T-cell (primary cell): ENCODE measurements at places on chromosomes 4 and X.

DNA sequence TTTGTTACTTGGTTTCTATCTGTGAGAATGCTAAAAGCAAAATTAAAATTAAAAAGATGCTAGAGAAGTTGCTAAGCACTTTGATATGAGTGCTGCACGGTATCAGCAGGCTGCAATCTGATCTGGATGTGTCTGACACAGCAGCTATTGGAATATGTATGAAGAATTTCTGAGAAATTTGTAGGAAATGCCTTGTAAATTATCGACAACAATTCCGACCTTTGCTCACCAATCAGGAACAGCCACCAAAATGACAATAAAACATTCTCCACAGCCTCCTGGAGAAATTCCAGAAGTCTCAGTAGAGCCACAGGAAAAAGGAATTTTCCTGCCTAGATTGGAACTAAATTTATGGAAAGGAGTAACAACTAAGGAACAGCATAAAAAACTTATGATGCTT lies 82.5 kb downstream of the TIGD2 start:
- H3K4me3 ChIP-seq, result no peak overlapping the region
- no peaks in the 10 kb centered on the region for H3K4me1 ChIP-seq
- DNase-seq, result no peak
- no peak overlapping the region for H3K27ac ChIP-seq
- H3K36me3 ChIP-seq, result no peaks in the 10 kb centered on the region

- peaks cover 8% of the 10 kb centered on the region for H3K27me3 ChIP-seq
- peaks cover 6% of the 10 kb centered on the region for H3K4me1 ChIP-seq
- H3K4me3 ChIP-seq, result peak overlapping the region; percentile 56
- no peak overlapping the region for H3K27ac ChIP-seq
- H3K36me3 ChIP-seq, result no peaks in the 10 kb centered on the region
- DNase-seq, result no peak
These were observed 808 bp downstream of the PRDM5 start for GRCh38 chr4:120921456-120922380.

- DNase-seq, result no peak
- no peaks in the 10 kb centered on the region for H3K36me3 ChIP-seq
- no peaks in the 10 kb centered on the region for H3K4me1 ChIP-seq
- H3K27me3 ChIP-seq, result no peaks in the 10 kb centered on the region
These were observed 173.8 kb upstream of the MID1 start for GRCh38 chrX:10794203-10794630.

DNA sequence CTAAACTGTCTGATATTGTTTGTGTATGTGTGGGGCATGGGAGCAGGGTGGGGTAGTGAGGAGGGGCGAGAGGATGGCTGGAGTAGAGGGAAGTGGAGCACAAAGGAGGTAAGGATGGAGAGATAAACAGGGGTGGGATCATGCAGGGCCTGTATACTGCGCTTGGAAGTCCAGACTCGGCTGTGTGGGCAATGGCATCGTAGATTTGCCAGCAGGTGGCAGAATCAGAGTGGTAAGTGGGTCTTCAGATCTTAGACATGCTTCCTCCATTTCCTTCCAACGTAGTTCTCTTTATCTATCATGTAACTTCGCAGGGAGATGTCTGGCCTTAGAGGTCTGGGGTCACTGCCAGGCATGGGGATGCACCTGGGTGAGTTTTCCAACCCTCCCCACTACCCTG lies 155.5 kb downstream of the PDGFRA start:
- no peak for DNase-seq
- H3K4me1 ChIP-seq, result no peaks in the 10 kb centered on the region
- H3K27me3 ChIP-seq, result no peaks in the 10 kb centered on the region

- H3K36me3 ChIP-seq, result no peaks in the 10 kb centered on the region
- H3K27me3 ChIP-seq, result no peaks in the 10 kb centered on the region
- no peak overlapping the region for H3K27ac ChIP-seq
- DNase-seq, result no peak
- no peaks in the 10 kb centered on the region for H3K4me1 ChIP-seq
These were observed 433.6 kb upstream of the FRG1 start for GRCh38 chr4:189507060-189507459.

DNA sequence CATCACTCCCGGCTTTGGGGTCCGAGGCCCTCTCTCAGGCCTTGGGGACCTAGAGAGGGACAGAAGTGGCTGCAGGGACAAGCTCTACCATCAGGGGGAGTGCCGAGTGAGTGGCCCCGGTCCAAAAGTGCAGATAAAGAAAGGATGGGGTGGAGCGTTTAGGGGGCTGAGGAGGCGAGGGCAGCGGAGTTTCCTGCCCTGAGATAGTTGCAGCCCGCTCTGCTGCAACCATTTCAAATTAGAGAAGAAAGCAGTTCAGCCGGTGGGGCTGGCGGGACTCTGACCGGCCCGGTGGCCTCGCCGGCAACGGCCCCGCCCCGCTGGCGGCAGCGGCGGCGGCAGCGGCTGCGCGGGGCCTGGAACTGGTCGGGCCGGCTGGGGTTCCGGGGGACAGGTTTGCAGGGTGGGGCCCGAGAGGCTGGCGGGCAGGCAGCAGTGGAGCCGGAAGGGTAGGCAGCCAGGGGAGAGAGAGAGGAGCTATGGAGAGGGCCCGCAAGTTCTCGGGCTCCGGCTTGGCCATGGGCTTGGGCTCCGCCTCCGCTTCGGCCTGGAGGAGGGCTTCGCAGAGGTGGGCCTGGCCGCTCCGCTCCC lies 7.6 kb downstream of the DLG3 start:
- H3K36me3 ChIP-seq, result no peaks in the 10 kb centered on the region
- H3K4me1 ChIP-seq, result peaks cover 47% of the 10 kb centered on the region
- H3K4me3 ChIP-seq, result peak overlapping the region; percentile 53
- DNase-seq, result peak; percentile 33

- H3K4me3 ChIP-seq, result no peak overlapping the region
- peaks cover 17% of the 10 kb centered on the region for H3K4me1 ChIP-seq
- no peaks in the 10 kb centered on the region for H3K27me3 ChIP-seq
- H3K36me3 ChIP-seq, result peaks cover 27% of the 10 kb centered on the region
These were observed 20.6 kb upstream of the IRAK1 start for GRCh38 chrX:154040307-154040756.

GRCh38 chr4:163048447-163048846 lies 118.2 kb downstream of the NAF1 start:
- no peak for DNase-seq
- no peaks in the 10 kb centered on the region for H3K36me3 ChIP-seq
- H3K27me3 ChIP-seq, result peaks cover 2% of the 10 kb centered on the region
- H3K27ac ChIP-seq, result no peak overlapping the region

- H3K4me3 ChIP-seq, result peak overlapping the region; percentile 94
- H3K36me3 ChIP-seq, result peaks cover 2% of the 10 kb centered on the region
These were observed 3.5 kb downstream of the HUWE1 start for GRCh38 chrX:53682885-53683555.

- H3K4me3 ChIP-seq, result no peak overlapping the region
- no peaks in the 10 kb centered on the region for H3K36me3 ChIP-seq
- no peak overlapping the region for H3K27ac ChIP-seq
- H3K27me3 ChIP-seq, result no peaks in the 10 kb centered on the region
These were observed 116.5 kb upstream of the NAP1L5 start for GRCh38 chr4:88814043-88814617.

DNA sequence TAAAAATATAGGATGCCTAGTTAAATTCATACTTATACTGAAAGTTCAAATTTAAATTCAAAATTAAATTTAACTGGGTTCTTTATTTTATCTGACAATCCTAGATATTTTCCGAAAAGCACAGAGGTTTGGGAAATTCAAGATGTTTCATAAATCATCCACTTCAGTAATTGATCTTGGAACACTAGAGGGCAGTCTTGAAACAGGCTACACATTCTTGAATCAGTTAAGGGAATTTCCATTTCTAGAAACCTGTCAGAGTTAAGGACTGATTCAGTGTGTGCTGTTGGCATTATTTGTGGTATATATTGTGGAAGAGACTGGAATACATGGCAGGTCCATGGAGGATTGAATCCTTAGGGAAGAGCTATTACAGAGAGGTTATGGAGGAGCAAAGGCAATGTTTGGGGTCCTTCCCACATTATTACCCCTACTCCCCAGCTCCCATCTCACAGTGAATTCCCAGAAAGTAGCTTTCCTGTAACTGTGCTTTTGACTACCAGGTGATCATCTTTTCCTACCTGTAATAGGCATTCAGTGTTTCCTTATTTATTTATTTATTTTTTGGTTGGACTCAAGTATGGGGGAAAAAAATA lies 92.9 kb downstream of the EGF start:
- no peak for DNase-seq
- no peak overlapping the region for H3K27ac ChIP-seq
- no peaks in the 10 kb centered on the region for H3K4me1 ChIP-seq

DNA sequence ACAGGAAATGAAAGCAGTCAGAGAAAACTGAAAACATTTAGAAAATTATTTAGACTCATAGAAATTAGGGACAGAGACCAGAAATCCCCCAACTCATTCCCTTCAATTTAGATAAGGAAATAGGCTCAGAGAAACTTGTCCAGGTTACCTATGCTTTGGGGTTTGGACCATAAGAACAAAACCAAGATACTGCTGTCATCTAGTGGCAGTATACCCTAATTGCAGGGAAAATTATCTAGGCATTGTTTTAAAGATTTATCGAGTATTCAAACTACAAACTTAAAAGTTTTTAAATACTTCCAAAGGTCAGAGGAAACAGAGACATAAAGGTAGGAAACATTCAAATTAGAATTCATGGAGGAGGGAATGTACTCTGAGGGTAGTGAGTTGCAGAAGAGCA lies 67.0 kb upstream of the KLHL13 start:
- DNase-seq, result no peak
- no peaks in the 10 kb centered on the region for H3K4me1 ChIP-seq
- no peaks in the 10 kb centered on the region for H3K27me3 ChIP-seq
- no peak overlapping the region for H3K4me3 ChIP-seq

DNA sequence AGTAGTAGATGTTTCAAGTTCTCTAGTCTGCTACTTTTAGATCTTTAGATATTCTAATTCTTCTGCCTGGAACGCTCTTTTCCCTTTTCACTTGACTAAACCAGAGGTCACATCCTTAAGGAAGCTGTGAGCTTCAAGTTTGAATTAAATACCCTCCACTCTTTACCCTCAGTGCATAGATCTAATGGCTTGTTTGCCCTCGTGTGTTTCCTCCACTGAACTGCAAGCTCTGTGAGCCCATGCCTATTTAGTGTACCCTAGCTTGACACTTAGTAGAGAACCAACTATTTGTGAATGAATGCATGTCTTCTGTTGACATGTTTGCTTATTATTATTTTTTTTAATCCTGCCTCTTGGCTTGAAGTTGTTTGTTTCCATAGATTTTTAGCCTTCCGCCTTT lies 138.3 kb downstream of the PDE5A start:
- H3K36me3 ChIP-seq, result no peaks in the 10 kb centered on the region
- no peak for DNase-seq
- H3K4me1 ChIP-seq, result no peaks in the 10 kb centered on the region
- no peak overlapping the region for H3K27ac ChIP-seq

GRCh38 chr4:157992038-157992705 lies 180.7 kb downstream of the GASK1B start:
- H3K27me3 ChIP-seq, result no peaks in the 10 kb centered on the region
- H3K4me3 ChIP-seq, result no peak overlapping the region
- no peak for DNase-seq
- no peak overlapping the region for H3K27ac ChIP-seq

GRCh38 chrX:44299177-44299576 lies 44.3 kb downstream of the EFHC2 start:
- no peak overlapping the region for H3K4me3 ChIP-seq
- H3K27me3 ChIP-seq, result no peaks in the 10 kb centered on the region
- no peaks in the 10 kb centered on the region for H3K36me3 ChIP-seq
- no peak for DNase-seq
- no peaks in the 10 kb centered on the region for H3K4me1 ChIP-seq
- H3K27ac ChIP-seq, result no peak overlapping the region

GRCh38 chr4:109275066-109275745 lies 27.3 kb downstream of the COL25A1 start:
- no peak overlapping the region for H3K4me3 ChIP-seq
- H3K4me1 ChIP-seq, result no peaks in the 10 kb centered on the region
- H3K36me3 ChIP-seq, result no peaks in the 10 kb centered on the region
- no peak overlapping the region for H3K27ac ChIP-seq
- DNase-seq, result no peak
- H3K27me3 ChIP-seq, result no peaks in the 10 kb centered on the region

DNA sequence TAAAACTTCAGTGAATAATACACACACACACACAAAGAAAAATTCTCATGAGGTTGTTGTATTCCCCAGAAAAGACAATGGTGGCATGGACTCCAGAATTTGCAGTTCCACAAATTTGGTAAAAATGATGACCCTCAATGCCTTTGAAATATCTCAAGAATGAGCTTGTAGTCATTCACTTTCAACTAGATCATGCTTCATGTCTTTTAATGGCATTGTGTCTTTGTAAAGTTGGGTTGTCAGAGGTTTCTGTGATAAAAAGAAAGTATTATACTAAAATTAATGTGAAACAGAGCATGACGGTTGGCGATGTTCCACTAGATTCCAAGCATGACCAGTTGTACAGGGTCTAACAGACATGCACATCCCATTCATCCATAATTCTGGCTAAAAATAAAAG lies 685.0 kb upstream of the FRG1 start:
- no peaks in the 10 kb centered on the region for H3K36me3 ChIP-seq
- no peak for DNase-seq
- H3K4me3 ChIP-seq, result no peak overlapping the region
- H3K27me3 ChIP-seq, result no peaks in the 10 kb centered on the region

- H3K36me3 ChIP-seq, result no peaks in the 10 kb centered on the region
- no peaks in the 10 kb centered on the region for H3K4me1 ChIP-seq
- peaks cover 6% of the 10 kb centered on the region for H3K27me3 ChIP-seq
- H3K27ac ChIP-seq, result no peak overlapping the region
These were observed 31.0 kb upstream of the C4orf50 start for GRCh38 chr4:6049278-6049677.

DNA sequence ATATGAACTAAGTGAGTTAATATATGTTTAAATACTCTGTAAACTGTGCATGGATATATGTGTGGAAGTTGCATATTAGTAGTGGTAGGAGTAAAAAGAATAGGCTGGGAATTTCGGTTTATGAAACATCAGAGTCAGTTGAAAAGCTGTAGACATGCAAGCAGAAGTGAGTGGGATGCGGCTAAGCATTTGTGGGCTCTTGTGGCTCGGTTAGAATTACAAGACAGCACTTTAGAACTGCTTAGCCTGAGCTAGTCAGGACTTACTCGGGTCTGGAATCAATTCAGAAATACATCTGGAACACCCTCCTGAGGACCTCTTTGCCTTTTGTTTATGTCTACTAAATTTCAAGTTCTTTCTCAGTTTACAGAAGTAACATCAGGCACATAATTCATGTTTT lies 93.6 kb downstream of the AFF2 start:
- no peaks in the 10 kb centered on the region for H3K36me3 ChIP-seq
- DNase-seq, result no peak
- no peak overlapping the region for H3K4me3 ChIP-seq
- H3K27me3 ChIP-seq, result peaks cover 2% of the 10 kb centered on the region
- H3K27ac ChIP-seq, result no peak overlapping the region
